ENCODE measurements at places on chromosomes 1 and 21.

- no peak for DNase-seq
These were observed 126.0 kb downstream of the AK5 start for GRCh38 chr1:77407738-77408375.

- DNase-seq: peak; percentile 44
These were observed 8.4 kb downstream of the RPS6KA1 start for GRCh38 chr1:26537951-26538352.

DNA sequence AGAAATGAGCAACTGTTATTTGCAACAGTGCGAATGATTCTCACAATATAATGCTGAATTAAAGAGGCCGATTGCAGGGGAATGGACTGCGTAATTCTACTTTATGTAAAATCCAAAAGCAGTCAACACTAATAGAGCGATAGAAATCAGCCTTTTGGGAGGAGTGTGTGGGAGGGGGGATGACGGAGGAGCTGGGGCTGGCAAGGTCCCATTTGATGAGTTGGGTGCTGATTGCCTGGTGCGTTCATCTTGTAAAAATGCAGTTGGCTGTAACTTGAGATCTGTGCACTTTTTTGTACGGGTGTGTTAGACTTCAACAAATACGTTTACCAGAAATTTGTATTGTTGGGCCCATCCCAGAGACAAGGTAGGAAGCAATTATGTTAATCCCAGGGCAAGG lies 20.7 kb downstream of the TNFRSF8 start:
- DNase-seq: no peak

- DNase-seq: peak; percentile 47
These were observed 1.6 kb downstream of the NRIP1 start for GRCh38 chr21:15063081-15063813.

GRCh38 chr1:244302876-244303609 lies 148.7 kb downstream of the ADSS2 start:
- peak; percentile 76 for DNase-seq

- DNase-seq: no peak
These were observed 3.8 kb upstream of the BCAS2 start for GRCh38 chr1:114585231-114585630.

DNA sequence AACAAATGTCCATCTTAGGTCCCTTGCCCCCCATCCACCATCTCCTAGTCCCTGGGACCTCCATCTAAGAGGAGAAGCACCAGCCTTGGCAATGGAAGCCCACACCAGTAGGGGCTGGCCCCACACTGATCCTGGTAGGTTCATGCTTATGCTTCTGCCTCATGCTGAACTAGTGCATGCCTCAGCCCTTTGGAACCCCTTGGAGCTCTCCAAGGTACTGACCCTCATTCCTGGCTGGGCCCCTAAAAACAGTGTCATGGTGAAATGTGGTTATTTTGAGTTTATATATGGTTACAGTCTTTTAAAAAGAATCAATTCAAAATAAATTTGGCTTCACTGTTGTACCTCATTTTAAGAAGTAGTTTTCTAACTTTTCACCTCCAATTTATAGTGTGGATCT lies 108.3 kb downstream of the HIVEP3 start:
- DNase-seq: peak; percentile 52

DNA sequence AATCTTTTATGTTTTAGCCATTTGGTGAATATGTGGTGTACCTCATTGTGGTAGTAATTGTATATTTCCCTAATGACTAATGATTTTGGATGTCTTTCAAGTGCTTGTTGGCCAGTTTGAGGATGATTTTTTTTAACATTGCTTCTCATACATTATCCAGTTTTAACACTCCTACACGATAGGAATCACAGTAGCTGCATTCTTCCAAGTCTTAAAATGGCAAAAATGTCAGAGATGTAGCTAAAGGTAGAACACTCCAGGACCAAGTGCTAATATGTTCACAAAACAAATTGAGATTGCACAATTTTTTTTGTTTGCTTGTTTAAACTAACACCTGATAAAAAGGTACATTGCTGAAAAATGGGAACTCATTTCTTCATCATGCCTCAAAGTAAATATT lies 11.7 kb downstream of the USP25 start:
- DNase-seq: no peak

DNA sequence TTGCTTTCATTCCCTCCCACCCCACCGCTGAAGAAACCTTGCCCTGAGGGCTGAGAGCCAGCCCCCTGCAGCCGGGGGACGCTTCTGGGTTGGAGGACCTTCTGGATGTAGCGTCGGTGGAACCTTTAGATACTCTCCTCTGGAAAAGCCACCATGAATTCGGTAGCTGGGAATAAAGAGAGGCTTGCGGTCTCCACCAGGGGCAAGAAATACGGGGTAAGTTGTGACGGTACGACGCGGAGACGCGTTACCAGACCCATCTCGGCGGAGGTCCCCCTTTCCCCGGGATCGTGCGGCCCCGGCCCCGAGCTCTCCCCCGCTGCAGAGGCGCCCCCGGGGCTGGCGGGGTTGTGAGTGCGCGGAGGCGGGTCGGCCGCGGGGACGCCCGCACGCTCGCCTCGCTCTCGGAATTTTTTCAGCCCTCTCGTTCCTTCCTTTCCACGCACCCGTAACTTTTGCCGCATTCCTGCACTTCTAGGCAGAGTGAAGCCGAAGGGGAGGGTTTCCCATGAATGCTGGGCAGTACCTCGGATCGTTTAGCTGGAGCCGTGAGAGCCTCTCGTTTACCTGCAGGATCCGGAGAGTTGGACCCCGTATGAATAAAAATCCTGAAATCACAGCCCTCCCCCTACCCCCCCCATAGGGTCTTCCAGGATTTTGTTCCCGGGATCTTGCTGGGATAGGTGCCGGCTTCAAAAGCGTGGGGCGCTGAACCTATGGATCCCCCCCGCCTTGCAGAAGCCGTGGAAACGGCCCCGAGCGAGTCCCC lies 671 bp downstream of the KIF26B start:
- peak; percentile 63 for DNase-seq

GRCh38 chr1:14897997-14898645 lies 255.4 kb upstream of the TMEM51 start:
- no peak for DNase-seq

- peak; percentile 4 for DNase-seq
These were observed 28.1 kb downstream of the TTLL7 start for GRCh38 chr1:83970802-83971201.

GRCh38 chr1:150094734-150095265 lies 27.2 kb downstream of the VPS45 start:
- DNase-seq: no peak

DNA sequence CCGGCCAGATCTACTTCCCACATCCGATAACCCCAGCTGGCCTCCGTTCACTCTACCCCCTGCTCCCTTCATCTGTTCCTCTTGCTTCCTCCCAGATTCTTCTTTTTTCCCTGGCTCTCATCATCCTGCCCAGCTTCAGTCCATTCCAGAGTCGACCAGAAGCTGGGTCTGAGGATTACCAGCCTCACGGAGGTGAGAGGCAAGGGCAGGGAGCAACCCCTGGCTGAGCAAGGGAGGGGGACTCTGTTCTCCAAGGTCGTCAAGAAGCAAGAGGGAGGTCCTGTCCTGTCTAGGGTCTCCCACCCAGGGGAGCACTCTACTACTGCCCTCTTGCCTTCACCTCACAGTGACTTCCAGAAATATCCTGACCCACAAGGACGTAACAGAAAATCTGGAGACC lies 3.9 kb downstream of the JTB start:
- DNase-seq: no peak

DNA sequence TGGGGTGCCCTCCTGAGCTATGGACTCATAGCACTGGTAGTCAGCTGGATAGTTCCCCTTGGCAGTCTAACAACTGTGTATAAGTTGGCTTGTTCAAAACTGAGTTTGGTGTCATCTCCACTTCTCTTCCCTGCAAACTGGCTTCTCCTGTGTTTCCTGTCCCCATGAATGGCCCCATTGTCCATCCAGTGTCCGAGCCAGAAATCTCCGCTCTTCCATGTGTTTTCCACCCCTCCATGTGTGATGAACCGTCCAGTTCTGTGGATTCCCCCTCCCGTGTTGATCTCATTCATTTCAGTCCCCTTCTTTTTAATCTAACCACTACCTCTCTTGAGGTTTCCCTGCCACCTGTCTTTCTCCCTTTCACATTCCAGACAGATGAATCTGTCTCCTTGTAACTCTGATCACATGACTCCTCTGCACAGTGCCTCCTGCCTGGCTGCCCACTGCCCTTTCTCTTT lies 195.7 kb downstream of the ROR1 start:
- DNase-seq: no peak

DNA sequence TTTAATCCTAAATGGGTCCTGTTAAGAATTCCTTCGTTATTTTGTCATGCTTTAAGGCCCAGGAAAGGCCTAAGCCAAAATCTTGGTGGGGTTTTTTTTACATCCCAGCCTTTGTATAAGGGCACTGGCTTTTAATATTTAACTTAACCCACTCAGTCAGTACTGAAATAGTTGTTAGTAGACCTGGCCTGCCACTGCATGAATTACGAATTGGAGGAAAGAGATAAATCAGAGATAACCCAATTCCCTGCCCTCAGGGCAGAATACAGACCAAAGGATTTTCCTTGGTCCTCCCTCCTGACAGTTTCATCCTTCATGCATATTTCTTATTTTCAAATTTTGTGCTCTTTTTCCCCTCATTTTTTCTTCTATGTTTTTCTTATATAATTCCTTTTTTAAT lies 193.0 kb downstream of the FASLG start:
- DNase-seq: no peak

GRCh38 chr21:38817371-38818324 lies 11.9 kb downstream of the ETS2 start:
- no peak for DNase-seq

- DNase-seq: no peak
These were observed 8.0 kb downstream of the CTNNBIP1 start for GRCh38 chr1:9902060-9902452.

DNA sequence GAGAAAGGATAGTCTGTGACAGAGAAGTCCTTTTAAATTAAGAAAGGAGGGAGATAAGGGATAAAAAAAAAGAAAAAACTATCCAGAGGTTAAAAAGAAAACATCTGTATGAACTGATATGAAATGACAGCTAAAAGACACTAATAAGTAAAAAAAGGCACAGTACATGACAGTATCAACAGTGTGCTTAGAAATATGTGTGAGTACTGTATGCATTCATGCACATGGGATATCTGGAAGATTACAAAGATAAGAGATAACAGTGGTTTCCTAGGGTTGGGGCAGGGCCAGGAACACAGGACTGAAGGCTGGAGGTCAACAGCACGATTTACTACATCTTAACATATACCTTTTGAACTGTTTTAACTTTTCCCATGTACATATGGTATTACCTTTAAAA lies 13.3 kb downstream of the PTP4A2 start:
- DNase-seq: no peak

GRCh38 chr1:58596631-58597052 lies 19.6 kb upstream of the TACSTD2 start:
- peak; percentile 28 for DNase-seq

DNA sequence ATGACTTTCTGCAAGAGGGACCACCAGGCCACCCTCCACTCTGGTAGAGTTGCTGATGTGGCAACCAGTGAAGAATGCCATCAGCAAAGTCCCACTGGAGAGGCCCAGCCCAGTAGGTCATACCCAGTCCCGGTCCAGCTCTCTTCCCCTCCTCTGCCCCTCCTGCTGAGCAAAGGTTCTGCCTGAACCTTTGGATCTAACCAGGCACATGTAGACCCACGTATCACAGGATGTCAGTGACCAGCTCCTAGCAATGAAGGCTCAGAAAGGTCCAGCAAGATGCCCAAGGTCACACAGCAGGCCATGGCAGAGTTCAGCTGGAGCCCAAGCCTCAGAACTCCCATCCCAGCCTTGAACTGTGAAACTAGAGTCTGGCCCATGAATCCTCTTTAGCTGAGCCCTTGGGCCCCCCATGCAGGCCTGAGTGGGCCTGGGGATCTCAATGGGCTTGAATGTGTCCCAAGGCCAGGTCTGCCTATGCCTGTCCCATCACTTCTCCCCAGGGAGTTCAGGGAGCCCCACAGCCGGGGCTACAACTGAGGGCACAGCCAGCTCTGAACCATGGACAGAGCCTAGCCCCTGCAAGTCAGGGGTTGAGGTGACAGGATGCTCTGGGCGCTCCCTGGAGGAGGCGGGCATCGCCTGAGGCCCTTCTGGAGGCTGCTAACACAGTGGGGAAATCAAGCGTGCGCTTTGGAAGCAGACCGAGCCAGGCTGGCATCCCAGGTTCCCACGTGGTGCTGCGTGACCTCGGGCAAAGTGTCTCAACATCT lies 21.4 kb upstream of the PADI1 start:
- DNase-seq: no peak

- no peak for DNase-seq
These were observed 3.3 kb upstream of the DHX9 start for GRCh38 chr1:182835806-182836205.

- peak; percentile 8 for DNase-seq
These were observed 194.5 kb upstream of the PLD5 start for GRCh38 chr1:242718967-242719366.

- DNase-seq: no peak
These were observed 26.1 kb upstream of the STMN1 start for GRCh38 chr1:25932321-25932720.

- no peak for DNase-seq
These were observed 63.9 kb downstream of the KCNK2 start for GRCh38 chr1:215146240-215146975.

- no peak for DNase-seq
These were observed 876.1 kb upstream of the B3GALT2 start for GRCh38 chr1:194062526-194062925.

All from ELF-1 (cell line).